ENCODE measurements at places on chromosomes 5 and 9. TPM values are rescaled to one million over a fixed set of nuclear protein-coding genes. Genes with fewer than 3 reads are reported as not detected.

- H3K4me1 ChIP-seq: no peaks in the 10 kb centered on the region
- no peak overlapping the region for H3K4me3 ChIP-seq
- no peaks in the 10 kb centered on the region for H3K36me3 ChIP-seq
- no peak for DNase-seq
Observed at GRCh38 chr5:18491349-18491748, 857.1 kb downstream of the TAF11L14 start.

DNA sequence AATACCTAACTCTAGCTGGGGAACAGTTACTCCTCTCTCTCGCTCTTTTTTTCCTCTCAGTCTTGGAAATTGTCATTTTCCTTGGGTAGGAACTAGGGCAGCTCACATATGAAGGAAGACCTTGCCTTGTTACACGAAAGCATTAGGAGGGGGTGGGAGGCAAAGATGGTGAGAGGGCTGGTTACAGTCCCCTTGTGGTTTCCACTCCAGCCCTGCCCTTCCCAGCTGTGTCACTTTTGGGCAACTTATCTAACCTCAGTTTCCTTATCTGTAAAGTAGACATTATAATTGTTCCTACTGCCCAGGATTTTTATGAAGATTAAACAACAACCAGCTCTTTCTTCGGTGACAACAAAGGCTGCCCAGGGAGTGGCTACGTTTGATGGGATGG lies 196.2 kb upstream of the CLINT1 start:
- no peak overlapping the region for H3K27ac ChIP-seq
- no peak overlapping the region for H3K4me3 ChIP-seq
- no peaks in the 10 kb centered on the region for H3K4me1 ChIP-seq

Gene RELL2
- 0.72 TPM for total RNA-seq

DNA sequence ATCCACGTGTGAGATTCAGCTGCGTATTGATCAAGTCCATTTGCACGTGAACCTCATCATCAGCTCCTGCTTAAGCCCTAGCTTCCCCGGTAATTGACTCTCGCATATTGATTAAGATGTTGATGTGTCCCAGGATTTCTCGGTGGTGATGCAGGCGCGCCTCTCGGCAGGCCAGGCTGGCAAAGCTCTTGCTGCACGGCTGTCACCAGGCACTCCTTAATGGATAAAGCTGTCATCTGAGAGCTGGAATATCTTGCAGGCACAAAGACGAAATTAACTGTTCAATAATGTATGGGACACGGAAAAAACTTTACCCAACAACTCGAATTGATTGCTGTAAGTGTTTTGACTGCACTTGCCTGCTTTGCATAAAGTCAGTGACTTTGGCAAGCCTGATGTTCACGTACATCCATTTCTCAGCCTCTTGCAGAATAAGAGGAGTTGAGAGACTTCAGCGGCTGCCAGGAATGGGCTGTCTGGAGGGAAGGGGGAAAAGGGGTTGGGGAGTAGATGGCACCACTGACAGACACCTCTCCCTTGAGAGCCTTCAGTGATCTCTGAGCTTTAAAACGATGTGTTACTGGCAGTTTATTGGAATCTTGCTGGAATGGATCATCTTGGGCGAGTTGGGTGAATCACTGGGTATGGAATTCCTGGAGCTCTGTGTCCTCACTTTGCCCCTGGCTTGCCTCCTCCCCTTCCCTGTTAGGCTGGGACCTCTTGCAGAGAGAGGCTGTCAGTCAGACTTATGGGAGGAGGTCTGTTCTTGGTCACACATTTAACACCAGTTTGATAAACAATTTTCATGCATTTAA lies 650.3 kb downstream of the CCDC171 start:
- no peak overlapping the region for H3K4me3 ChIP-seq
- no peaks in the 10 kb centered on the region for H3K4me1 ChIP-seq
- H3K27ac ChIP-seq: no peak overlapping the region

DNA sequence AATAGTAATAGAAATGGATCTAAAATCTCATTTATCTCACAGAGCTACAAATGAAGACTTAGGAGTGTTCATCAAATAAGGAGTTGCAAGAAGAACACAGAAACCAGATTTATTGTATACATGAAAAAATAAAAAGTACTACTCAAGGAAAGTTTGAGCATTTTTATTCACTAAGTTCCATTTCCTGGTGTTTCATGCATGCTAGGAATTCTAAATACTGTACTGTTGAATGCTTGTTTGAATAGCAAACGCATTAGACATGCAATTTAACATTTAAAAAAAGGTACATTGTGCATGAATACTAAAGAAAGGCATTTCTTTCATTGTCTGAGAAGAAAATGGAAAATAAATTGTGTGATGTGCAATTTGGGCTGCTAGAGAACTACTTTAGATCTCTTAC lies 52.1 kb downstream of the C6 start:
- no peaks in the 10 kb centered on the region for H3K27me3 ChIP-seq
- H3K4me3 ChIP-seq: no peak overlapping the region
- H3K27ac ChIP-seq: no peak overlapping the region
- DNase-seq: no peak
- H3K4me1 ChIP-seq: no peaks in the 10 kb centered on the region
- H3K36me3 ChIP-seq: no peaks in the 10 kb centered on the region

DNA sequence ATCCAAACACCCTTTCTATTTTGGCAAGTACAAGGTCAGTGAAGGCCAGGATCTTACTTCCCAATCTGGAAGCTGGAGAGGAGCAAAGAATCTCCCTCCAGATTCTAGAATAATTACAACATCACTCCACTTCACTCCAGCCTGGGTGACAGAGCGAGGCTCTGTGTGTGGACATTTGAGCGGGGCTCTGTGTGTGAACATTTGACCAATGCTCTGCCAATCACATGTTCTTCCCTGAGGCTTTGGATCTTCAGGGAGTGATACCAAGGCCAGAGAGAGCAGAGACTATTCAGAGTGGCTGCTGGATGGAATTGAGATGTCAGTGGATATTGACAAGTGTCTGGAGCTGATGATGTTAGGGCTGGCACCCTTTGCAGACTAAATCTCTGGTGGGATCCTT lies 24.7 kb upstream of the ANKRD34B start:
- no peaks in the 10 kb centered on the region for H3K4me1 ChIP-seq
- H3K27ac ChIP-seq: no peak overlapping the region
- no peaks in the 10 kb centered on the region for H3K36me3 ChIP-seq

DNA sequence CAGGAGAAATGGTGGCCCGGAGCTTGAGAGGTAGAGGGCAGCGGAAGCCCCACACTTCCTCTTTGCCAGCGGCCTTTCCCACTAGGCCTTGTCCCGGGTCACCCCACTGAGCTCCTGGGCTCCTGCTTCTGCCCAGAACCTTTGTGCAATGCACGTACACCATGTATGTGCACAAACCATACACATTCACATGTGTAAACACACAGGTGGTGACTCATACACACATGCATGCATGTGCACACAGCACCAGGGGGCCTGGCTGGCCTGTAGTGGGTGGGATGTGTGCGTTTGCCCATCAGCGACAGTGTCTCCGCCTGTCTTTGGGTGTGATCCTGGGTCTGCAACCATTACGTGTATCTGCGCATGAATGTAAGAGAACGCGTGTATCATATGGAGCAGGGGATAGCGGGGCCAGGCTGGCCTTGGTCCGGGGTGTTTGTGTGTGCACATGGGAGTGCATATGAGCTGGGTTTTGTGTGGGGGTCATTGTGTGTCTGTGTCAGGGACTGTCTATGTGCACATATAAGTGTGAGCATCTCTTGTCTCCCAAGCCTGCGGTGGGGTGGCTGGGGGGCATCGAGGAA lies 43.7 kb downstream of the PSD2 start:
- no peak for DNase-seq
- H3K36me3 ChIP-seq: no peaks in the 10 kb centered on the region
- H3K27me3 ChIP-seq: no peaks in the 10 kb centered on the region
- H3K27ac ChIP-seq: no peak overlapping the region
- H3K4me1 ChIP-seq: no peaks in the 10 kb centered on the region
- no peak overlapping the region for H3K4me3 ChIP-seq

DNA sequence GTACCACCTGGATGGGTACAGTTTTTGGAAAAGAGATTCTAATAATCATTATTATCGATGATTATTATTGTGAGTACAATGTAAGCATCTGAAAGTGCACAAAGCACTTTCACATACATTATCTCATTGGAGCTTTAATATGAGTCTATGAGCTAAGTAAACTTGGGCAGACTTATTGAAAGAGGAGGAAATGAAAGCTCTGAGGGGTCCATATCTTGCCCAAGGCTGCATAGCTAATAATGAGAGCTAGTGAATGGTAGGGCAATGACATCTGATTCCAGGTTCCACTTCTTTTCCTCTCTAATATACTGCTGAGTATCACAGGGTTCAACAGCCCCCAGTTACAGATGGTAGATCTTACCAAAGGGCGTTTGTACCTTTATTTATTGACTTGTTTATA lies 26.1 kb downstream of the TIMD4 start:
- no peaks in the 10 kb centered on the region for H3K4me1 ChIP-seq
- H3K27me3 ChIP-seq: no peaks in the 10 kb centered on the region
- no peaks in the 10 kb centered on the region for H3K36me3 ChIP-seq

DNA sequence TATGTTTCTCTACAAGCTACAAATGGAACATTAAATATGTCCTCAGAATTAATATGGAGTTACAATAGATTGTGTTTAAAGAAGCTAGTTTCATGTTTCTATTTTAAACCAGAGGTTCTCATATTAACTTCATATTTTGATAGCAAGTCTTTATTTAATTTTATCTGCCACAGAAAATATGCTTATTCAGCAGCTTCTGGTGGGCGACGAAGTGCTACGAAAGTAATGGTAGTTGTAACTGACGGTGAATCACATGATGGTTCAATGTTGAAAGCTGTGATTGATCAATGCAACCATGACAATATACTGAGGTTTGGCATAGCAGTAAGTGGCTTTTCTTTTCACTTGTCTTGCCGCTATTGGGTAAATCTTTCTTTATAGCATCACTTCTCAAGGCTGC lies 54.2 kb downstream of the MOCS2 start:
- DNase-seq: no peak

- H3K27me3 ChIP-seq: no peaks in the 10 kb centered on the region
- H3K27ac ChIP-seq: no peak overlapping the region
- no peak for DNase-seq
- no peaks in the 10 kb centered on the region for H3K36me3 ChIP-seq
- H3K4me1 ChIP-seq: peaks cover 13% of the 10 kb centered on the region
Observed at GRCh38 chr9:34985311-34985899, 4.1 kb upstream of the DNAJB5 start.

Gene PCDHGB7
- 8.3 TPM for total RNA-seq

DNA sequence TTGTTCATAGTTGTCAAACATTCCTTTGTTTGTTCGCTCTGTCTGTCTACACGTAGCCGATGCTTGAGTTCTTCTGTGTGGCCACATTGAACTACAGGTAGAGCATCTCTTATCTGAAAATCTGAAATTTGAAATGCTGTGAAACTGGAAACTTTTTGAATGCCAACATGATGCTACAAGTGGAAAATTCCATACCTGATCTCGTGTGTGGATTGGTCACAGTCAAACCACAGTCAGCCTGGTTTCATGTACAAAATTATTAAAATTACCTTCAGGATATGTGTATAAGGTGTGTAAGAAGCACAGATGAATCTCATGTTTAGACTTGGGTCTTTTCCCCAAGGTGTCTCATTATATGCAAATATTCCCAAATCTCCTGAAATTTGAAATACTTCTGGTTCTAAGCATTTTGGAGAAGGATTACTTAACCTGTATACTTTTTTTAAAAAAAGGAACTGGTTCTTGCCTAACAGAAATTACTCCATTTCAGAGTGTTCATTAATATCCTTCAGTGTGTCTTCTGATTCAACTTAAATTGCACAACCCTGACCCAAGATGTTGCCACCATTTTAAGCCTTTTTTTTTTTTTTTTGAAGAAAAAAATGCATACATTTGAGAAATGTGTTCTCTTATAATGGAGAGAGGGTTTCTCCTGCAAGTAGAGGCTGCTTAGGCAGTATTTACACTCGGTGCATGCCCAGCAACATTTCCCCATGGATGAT lies 254.3 kb downstream of the MAST4 start:
- no peak overlapping the region for H3K4me3 ChIP-seq
- H3K27ac ChIP-seq: no peak overlapping the region
- no peaks in the 10 kb centered on the region for H3K36me3 ChIP-seq

GRCh38 chr9:13939701-13940490 lies 374.0 kb downstream of the NFIB start:
- no peak for DNase-seq
- no peaks in the 10 kb centered on the region for H3K27me3 ChIP-seq
- no peak overlapping the region for H3K27ac ChIP-seq
- H3K4me1 ChIP-seq: no peaks in the 10 kb centered on the region

DNA sequence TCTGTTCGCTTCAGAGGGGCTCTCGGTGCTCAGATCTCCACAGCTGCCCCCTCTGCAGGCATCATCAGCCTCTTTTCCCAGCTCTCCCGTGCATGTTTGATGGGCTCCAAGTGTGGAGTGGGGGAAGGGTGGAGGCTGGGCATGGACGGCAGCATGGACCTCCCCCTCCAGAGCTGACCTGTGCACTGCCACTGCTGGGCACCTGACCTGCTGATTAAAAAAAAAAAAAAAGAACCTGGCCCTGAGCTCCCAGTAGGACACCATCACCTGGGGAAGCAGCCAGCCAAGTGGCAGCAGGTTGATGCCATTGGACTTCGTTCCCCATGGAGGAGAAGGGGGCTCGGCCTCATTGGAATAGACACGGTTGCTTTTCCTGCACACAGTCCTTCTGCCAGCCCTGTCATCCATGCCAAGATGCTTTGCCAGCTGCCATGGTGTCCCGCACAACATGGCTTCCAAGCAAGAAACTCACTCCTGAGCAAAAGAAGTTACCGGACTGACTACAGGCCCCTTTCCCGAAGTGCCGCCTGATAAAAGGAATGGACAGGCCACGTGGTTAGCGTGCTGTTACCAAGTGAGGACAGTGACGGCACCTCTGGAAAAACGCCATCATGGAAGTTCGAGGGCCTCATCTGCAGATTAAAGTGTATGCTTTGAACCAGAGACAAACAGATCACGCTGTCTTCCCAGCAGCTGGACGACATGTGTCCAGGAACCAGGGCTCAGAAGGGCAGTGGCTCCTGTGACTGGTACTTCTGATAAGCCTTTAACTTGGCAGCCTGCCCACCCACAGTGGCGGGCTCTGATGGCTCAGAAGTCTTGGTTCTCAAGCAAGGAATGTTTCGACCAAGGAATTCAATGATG lies 14.7 kb upstream of the BRD3OS start:
- DNase-seq: no peak
- H3K27me3 ChIP-seq: no peaks in the 10 kb centered on the region
- peaks cover 4% of the 10 kb centered on the region for H3K4me1 ChIP-seq
- no peaks in the 10 kb centered on the region for H3K36me3 ChIP-seq
- no peak overlapping the region for H3K27ac ChIP-seq

GRCh38 chr5:59185757-59186385 lies 603.0 kb downstream of the RAB3C start:
- no peak for DNase-seq
- peaks cover 4% of the 10 kb centered on the region for H3K4me1 ChIP-seq
- H3K27ac ChIP-seq: no peak overlapping the region
- no peak overlapping the region for H3K4me3 ChIP-seq
- no peaks in the 10 kb centered on the region for H3K27me3 ChIP-seq
- no peaks in the 10 kb centered on the region for H3K36me3 ChIP-seq

DNA sequence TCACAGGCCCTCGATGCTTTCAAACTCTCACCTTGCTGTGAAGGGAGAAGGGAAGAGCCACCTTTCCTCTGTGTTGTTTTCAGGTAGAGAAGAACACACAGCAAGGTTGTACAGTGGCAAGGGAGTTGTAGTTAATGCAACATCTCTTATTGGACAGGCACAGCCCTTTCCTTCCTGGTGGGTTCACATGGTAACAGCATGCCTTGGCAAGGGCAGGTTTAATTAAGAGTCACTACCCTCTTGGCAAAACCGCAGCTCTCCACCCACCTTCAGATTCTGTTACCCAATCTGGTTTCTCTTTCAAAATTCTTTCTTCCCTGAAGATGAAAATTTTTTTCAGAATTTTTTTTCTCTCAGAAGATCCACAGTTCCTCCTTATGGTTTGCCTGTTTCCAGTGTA lies 253.1 kb downstream of the TLR4 start:
- H3K27ac ChIP-seq: no peak overlapping the region
- no peaks in the 10 kb centered on the region for H3K36me3 ChIP-seq
- no peak for DNase-seq
- H3K4me1 ChIP-seq: no peaks in the 10 kb centered on the region

Measured in heart left ventricle (tissue), 16 donors.